ENCODE measurements at places on chromosomes 5 and 9. TPM values are rescaled to one million over a fixed set of nuclear protein-coding genes. Genes with fewer than 3 reads are reported as not detected.

The ORM2 gene
- not detected for total RNA-seq

The GPR151 gene
- total RNA-seq: not detected

The TRIM14 gene
- 4.3 TPM for total RNA-seq

The CA9 gene
- 2.8 TPM for total RNA-seq

The SHC3 gene
- total RNA-seq: 1.5 TPM

The PCDHGA5 gene
- total RNA-seq: 3.5 TPM

The BHMT2 gene
- total RNA-seq: 21.5 TPM

Data from left cardiac atrium (tissue), 4 donors.